ENCODE measurements at places on chromosomes 6 and 20. TPM values are rescaled to one million over a fixed set of nuclear protein-coding genes. Genes with fewer than 3 reads are reported as not detected.

The KAT14 gene
- 18.8 TPM for total RNA-seq

GRCh38 chr20:49521356-49521755 lies 38.9 kb upstream of the KCNB1 start:
- no peak for DNase-seq

DNA sequence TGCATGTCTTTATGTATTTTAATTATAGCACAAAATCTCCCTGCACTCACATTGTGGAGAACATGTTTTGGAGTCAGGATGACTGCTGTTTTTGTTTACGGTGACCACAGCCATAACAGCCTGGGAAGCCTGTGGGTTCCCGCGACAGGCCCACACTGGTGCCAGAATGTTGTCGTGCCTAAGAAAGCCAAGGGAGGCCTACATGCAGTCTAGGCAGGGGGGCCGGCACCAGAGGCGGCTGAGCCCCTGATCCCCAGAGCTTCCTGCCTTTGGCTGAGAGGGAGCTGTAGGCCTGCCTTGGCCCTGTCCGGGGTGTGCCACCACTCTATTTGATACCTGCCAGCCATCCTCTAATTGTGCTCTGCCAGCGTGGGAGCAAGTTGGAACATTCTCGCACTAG lies 46.7 kb downstream of the TBC1D7 start:
- no peak for DNase-seq

The ANKRD66 gene
- total RNA-seq: not detected

The IMPG1 gene
- not detected for total RNA-seq

- no peak for DNase-seq
Observed at GRCh38 chr20:43846516-43846905, 68.1 kb upstream of the TOX2 start.

DNA sequence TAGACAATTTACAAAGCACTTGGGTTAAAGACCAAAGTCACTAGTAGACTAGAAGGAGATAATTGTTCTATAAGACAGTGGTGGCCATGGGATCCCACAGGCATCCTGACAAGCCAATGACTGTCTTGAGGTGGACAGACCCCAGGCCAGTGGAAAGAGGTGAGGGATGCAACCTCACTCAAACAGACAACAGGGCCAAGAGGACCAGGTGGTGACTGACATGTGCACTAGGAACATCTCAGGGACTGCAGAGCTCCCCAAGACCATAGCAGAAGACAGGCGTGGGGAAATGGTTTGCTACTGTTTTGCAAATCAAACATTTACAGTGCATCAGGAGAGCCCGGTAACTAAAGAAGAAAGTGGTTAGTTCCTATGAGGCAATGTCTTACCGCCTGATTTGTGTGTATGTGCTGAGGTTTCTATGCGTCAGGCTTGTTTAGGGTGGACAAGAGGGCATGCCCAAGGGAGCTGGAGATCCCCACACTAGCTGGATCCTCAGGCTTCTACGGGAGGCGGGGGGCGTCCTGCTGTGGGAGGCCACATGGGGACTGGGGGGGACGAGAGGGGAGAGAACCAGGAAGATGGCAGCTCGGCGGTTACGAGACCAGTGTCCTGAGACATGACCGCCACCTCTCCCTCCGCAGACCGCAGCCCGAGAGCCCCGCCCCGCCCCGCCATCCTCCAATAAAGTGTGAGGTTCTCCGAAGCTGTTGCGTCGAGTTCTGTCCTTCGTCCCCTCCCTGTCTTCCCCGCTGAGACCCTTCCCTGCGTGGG lies 623 bp upstream of the MRPS26 start:
- no peak for DNase-seq

- DNase-seq: no peak
Observed at GRCh38 chr6:108995296-108995695, 99.3 kb downstream of the SESN1 start.

The FRK gene
- 0.05 TPM for total RNA-seq

DNA sequence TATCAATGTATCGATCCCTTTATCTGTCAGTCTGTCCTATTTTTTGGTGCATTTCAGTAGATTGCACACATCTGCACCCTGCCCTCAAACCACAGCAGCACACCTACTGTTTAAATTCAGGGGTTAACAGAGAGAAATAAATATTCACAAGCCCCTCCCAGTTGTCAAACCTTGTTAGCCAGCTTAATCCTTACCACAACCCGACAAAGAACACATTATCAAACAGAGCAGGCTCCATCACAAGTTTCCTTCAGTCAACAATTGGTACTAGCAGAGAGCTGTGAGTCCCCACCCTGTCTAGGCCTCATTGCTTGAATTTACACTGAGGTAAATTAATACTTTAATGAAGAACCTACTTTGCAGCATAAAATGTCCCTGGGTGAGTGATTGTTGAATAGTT lies 249.8 kb downstream of the FNDC1 start:
- no peak for DNase-seq

DNA sequence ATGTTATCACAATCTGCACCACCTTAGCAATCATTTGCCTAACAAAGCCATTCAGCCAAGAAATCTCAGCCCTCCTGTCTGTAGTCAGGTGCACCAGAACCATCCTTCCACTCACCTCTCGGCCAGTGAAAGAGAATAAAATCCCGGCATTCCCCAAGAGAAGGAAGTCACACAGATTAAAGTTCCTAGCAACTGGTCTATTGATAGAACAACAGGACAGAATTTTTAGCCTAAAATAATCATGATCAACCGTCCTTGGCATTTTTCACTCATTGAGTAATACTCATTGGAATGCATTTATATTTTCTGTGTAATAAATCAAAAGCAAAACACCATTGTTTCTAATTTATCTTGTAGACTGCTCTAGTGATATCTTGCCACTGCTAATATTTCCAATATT lies 85.7 kb upstream of the CDH4 start:
- DNase-seq: no peak

GRCh38 chr20:3479759-3480615 lies 9.2 kb downstream of the ATRN start:
- no peak for DNase-seq

GRCh38 chr6:127341471-127342202 lies 1.8 kb downstream of the ECHDC1 start:
- no peak for DNase-seq

GRCh38 chr6:19297880-19298279 lies 539.3 kb upstream of the ID4 start:
- no peak for DNase-seq

The SLC35D3 gene
- total RNA-seq: not detected

DNA sequence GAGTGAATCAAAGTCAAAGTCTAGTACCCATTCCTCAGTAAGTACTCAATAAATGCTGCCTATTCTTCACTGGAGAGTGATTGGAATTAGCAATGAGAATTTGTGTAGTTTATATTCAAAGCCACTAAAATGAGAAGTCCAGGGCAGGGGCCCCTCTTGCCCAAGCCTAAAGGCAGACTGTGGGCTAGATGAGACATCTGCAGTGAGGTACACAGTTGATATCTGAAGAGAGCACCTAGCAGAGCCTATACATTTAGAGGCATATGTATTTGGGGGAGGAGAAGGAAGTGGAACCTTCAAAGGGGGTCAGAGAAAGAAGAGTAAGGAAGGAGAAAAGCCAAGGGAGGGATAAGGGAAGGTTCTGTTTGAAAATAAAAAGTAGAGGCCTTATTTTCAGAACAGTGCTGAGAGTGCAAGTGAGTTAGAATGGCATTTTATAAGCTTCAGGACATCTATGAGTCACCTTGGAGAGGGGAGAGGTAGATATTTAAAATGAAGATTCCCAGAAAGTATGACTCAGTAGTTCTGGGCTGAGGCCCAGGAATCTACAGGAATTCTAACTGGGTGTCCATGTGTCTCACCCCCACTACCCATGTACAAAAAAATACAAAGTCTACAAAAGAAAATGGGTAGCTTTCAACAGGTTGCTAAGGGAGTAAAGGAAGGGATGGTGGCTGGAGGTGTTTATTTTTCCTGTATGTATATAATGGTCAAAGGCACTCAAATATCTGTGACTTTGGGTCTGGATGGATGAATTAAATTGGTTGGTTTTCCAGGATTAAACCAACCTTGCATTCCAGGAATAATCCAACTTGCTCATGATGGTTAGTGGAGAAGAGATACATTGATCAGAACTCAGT lies 135.1 kb downstream of the ZFP64 start:
- no peak for DNase-seq

DNA sequence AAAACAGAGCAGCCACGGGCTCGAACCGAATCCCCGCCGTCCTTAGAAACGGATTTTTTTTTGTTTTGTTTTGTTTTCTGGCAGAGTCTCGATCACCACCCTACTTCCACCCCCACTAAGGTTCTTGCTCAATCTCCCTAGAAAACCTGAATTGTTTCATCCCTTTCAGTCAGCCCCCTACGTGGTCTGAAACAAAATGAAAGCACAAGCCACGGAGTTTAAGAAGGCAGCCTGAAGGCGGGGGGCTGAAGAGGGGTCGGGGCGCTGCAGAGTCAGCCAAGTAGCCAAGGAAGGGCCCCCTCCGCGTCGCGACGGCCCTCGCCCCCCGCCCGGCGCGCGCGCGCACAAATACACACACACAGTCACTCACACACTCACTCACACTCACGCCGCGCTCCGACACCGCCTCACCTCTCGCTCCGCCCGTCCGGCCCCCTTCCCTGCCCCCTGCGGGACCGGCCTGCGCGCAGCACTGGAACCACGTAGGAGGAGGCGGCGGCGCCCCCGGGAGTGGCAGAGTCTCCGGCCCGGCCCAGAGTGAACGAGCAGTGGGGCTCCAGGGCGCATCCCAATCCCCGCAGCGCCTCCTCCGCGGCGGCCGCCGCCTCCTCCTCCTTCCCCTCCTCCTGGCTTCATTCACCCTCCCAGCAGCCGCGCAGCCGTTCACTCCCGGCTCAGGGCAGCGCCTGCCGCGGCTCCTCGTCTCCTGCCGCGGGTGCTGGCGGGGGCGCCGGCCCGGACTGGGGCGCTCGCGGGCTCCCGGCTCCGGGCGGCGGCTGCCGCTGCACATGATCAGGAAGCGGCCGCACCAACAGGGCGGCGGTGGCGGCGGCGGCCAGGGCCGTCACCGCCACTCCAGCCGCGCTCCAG lies 1.4 kb downstream of the ATXN1 start:
- DNase-seq: peak; percentile 95

DNA sequence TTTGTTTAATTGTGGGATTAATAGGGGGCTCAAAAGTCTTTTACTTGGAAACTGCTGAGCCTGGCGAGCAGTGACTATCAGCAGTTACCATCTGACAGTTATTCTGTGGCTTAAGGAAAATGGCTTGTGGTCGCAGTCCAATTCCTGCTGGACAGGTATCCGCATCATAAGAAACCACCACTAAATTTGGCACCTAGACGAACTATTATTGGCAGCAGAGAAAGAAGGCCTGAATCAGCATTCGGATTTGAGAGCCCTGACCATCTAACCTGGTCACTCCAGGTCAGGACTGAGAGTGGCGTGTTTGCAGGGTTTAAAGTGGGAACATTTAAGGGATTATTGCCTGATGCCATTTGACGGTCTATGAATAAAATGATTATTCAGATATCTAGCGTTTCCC lies 146.4 kb downstream of the RPS12 start:
- no peak for DNase-seq

The PRL gene
- not detected for total RNA-seq

GRCh38 chr6:21595285-21596144 lies 2.0 kb downstream of the SOX4 start:
- DNase-seq: no peak

The UBE2C gene
- total RNA-seq: 21.3 TPM

The LRRC73 gene
- total RNA-seq: 0.40 TPM

DNA sequence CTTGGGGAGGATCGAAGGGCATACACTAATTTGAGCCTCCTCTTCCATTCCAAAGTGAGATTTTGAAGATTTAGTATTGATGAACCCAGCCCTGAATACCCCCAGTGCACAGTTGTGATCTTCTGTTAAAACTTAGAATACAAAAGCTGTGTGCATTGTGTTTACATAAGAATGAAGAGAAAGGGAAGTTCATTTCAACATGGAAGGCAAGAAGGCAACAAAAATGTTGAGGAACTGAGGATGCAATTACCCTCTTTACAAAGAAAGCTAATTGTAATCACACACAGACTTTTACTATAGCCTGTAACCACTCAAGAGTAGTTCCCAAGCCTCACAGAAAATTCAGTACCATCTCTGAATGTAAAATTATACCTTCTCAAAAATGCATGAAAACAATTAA lies 49.3 kb downstream of the GFOD1 start:
- no peak for DNase-seq

DNA sequence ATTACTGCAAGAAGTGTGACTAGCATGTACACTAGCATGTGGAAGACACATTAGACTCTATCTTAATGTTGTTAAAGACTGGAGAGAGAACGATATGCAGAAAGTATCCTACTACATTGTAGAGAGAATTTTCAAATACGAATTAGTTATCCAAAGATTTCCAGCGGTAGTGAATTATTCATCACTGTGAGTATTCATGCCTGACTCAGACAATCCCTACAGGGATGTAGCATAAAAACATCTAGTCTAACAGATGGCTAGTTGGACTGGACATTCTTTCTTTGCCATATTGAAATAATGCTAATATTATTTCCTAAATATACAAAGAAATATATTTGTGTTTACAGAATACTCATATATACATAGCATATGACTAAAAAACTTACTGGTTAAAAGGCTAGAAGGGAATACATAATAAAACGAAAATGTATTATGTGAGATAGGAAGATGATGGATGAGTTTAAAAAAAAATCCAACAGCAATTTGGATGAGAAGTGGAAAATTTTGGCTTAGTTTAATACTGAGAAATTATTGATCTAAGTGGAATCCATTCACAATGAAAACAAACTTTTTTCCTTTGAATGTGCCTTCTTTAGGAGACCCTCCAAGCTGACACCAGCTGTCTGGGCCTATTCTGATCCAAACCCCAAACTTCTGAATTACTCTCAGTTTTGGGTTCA lies 580.7 kb downstream of the RFPL4B start:
- DNase-seq: no peak

The CLPSL1 gene
- total RNA-seq: not detected

DNA sequence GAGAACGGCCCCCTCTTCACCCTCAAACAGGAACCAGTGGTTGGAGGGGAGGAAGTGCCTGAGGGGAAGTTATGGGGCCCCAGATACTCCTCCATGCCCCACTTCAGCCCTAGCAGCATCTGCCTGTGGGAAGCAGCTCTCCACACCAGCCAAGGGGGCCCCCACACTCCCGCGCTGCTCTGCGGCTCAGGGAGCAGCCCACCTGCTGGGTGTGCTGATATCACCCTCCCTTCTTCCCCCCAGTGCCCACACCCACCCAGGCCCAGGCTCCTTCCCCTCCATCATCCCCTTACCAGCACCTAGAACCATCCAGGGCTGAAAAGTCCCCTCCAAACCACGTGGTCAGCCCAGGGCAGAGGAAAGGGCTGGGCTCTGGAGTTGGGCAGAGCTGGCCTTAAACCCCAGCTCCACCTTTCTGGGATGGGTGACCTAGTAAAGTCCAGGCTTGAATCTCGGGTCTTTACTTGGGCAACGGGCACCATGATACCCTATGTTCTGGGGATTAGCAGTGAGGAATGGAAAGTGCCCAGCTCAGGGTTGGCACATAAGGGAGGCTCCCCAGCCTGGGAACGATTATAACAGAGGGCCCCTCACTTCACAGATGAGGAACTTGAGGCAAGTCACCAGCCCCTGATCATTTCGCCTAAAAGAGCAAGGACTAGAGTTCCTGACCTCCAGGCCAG lies 663 bp downstream of the LST1 start:
- DNase-seq: no peak

DNA sequence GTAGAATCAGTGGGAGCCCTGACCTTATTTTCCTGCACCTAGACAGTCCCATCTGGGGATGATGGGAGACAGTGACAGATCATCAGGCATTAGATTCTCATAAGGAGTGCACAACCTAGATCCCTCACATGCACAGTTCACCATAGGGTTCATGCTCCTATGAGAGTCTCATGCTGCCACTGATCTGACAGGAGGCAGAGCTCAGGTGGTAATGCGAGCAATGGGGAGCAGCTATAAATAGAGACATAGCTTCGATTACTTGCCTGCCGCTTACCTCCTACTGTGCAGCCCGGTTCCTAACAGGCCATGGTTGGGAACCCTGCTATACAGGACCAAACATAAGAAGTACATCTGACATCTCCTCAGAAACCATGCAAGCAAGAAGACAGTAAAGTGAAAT lies 31.5 kb upstream of the ASF1A start:
- no peak for DNase-seq
